ENCODE measurements at places on chromosomes 5 and 9.

DNA sequence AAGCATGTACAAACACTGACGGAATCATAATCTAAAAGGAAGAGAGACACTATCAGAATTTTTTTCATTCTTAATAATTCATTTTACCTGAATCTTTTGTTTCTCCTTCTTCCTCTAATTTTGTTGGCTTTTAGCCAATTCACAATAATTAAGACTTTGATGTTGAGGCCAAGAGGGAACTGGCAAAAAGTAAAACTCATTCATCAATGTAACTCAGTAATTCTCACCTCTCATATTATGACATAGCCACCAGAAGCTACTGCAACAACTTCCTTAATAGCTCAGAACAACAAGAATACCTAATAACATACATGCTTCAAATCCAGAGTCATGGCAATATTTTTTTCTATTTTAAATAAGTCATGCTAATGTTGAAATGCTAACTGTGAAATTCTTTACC, 64.5 kb downstream of the MCTP1 start:
- no peak for DNase-seq

DNA sequence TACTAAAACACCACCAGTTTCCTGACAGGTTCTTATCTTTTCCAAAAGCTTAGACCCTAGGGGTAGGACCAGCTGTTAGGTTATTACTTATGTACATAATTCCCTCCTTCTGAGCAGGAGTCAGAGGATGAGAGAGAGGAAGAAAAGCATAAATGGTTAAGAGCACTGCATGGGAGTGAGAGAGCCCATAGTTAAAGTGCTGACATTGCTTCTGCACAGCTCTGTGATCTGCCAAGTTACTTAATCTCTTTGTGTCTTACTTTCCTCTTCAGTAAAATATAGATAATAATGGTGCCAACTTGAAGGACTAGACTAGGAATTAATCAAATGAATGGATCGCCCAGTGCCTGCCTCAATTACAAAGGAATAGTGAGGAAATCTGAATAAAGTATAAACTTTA, 66.4 kb downstream of the NRG2 start:
- no peak for DNase-seq

DNA sequence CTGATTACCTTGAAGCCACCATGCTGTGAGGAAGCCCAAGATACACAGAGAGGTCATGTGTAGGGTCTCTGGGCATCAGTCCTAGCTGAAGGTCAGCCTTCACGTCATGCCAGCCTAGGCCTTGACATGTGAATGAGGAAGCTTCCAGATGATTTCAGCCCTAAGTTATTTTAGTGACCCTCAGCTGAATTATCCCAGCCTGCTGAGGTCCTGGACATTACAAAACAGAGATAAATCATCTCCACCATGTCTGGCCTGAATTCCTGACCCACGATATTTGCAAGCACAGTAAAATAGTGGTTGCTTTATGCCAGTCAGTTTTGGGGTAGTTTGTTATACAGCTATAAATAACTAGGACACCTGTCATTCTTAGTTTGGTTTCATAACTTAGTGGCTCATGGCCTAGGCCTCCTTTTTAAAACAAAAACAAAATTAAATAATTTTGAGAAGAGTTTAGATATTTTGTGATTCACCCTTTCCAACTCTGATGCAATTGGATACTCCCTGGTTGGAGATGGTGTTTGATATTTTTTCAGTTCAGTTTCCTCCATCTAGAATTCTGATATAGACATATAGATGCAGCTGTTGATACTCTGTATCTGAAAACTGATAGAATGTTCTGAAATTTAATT, 571.3 kb upstream of the CLINT1 start:
- DNase-seq = no peak

GRCh38 chr9:84397822-84398221, 57.3 kb upstream of the SLC28A3 start:
- no peak for DNase-seq

DNA sequence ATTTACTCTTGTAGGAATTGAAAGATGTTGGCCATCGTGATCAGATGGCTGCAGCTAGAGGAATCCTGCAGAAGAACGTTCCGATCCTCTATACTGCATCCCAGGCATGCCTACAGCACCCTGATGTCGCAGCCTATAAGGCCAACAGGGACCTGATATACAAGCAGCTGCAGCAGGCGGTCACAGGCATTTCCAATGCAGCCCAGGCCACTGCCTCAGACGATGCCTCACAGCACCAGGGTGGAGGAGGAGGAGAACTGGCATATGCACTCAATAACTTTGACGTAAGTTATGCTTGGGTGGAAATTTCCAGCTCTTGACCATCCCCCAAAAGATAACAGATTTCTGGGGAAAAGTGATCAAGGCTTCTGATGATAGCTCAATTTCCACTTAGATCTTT, 50.6 kb downstream of the LRRTM2 start:
- DNase-seq = no peak

DNA sequence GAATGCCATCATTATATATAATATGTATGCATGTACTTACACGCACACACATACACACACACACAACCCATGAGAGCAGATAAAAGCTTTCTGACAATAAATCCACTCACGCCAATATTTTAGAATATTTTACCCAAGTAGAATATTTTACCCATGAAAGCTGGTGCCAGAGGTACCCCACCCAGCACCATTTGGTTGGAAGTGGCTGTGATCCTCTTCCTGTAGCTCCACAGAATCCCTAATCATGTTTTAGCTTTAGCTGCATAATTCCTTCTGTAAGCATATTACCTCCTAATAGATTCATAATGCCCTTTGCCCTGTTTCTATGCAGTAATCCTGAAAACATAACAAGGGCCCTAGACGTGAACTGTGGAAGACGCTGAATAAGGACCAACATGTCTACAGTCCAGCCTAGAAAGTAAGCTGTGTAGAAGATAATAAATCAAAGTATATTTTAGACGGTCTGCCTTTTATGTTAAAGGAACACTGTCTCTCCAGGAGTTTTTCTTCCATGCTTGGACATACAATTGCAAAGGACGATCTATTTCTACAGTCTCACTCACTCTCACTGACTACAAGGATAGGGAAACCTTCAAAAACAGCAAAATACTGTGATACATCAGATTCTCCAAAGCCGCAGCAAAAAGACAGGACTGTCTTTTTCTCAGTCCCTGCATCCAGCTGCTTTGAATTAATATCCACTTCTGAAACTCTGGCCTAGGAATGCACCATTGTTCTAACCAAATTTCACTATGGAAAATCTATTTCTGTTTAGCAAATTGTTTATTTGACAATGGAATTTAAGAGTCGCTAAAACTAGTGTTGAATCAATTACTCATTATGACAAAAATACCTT, 98.2 kb downstream of the USP20 start:
- DNase-seq = no peak

DNA sequence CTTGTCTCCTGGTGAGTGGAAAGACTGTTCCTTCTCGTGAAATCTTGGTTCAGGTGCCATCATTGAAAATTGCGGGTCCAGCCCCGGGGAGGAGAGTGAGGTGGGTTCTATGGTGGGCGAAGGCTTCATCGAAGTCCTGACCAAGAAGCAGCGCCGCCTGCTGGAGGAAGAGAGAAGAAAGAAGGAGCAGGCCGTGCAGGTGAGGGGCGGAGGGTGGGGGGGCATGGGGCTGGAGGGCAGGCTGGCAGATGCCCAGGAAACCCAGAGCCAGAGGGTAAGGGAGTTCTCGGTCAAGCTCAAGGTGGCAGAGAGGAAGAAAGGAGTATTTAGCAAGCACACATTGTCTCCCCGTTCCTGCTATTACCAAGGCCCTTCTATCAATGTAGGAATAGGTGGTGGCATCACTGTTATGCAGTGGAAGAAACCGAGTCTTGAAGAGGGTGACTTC, 24.3 kb upstream of the POMT1 start:
- DNase-seq = no peak

GRCh38 chr9:95250462-95251221, 66.9 kb downstream of the FANCC start:
- DNase-seq = no peak

- DNase-seq = no peak
Measured at GRCh38 chr9:114084282-114085073, 6.4 kb upstream of the AMBP start.

- no peak for DNase-seq
Measured at GRCh38 chr5:87754009-87754757, 341.5 kb upstream of the CCNH start.

GRCh38 chr5:159410480-159410879, 80.2 kb upstream of the IL12B start:
- no peak for DNase-seq

- DNase-seq = no peak
Measured at GRCh38 chr5:38316544-38317224, 58.3 kb downstream of the EGFLAM start.

DNA sequence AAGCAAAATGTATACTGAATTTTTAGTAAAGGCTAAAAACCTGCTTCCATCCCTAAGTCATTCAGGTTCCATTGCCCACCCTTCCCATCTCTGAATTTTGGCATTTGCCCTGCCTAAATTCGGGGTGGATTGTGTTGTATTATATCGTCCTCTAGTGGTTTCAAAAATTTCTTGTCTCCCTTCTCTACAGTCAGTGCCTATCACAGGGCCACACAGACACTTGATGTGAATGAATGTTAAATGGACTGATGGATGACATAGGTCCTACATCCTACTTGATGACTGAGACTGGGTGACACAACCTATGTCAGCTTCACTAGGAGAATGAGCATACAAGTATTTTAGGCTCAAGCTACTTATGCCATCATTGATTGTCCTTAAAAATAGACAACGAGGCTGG, 45.6 kb upstream of the SLC30A5 start:
- no peak for DNase-seq

- no peak for DNase-seq
Measured at GRCh38 chr9:94675008-94675881, 35.9 kb upstream of the FBP1 start.

- DNase-seq = no peak
Measured at GRCh38 chr9:21709464-21710058, 92.9 kb upstream of the MTAP start.

DNA sequence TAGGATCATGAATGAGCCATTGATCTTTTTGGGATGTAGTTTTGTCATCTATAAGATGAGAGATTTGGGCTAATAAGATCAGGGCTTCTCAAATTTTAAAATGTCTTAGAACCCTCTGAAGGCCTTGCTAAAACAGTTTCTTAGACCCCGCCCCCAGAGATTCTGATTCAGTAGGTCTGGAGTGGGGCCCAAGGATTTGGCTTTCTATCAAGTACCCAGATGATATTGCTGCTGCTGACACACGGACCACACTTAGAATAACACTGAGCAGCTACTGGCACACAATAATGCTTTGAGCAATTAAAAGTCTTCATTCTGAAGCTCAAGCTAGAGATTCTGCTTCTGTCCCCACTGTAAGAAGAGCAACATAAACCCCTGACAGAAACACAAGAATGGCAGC, 216.7 kb downstream of the SMARCA2 start:
- DNase-seq = no peak

DNA sequence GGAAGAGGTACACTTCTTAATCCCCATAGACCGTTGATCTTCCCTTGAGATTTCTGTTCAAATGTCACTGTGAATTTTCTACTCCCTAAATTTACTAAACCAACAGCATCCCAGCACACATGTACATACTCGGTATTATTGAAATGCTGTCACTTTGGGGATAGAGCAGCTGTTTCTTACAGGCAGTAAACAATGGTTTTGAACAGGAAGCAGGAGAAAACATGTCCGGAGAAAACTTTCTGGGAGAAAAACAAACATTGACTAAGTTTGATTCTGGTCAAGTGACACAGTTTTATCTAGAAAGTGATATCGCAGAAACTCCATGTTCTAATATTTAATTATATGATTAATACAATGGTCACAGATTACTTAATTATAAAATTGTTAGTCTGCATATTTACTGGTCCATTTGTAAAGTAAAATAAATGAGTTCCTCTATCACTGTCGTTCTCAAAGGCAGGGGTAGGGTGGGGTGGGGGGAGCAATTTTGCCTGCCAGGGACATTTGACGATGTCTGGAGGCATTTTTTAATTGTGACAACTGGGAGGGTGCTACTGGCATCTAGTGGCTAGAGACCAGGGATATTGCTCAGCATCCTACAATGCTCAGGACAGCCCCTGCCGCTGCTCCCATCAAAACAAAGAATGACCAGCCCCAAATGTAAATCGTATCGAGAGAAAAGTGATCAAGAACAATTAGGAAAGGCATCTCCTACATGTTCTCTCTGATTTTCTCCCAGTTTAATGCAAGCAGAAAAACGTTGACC, 12.2 kb downstream of the TAS2R1 start:
- no peak for DNase-seq

- DNase-seq = no peak
Measured at GRCh38 chr5:145791866-145792265, 43.3 kb downstream of the PRELID2 start.

DNA sequence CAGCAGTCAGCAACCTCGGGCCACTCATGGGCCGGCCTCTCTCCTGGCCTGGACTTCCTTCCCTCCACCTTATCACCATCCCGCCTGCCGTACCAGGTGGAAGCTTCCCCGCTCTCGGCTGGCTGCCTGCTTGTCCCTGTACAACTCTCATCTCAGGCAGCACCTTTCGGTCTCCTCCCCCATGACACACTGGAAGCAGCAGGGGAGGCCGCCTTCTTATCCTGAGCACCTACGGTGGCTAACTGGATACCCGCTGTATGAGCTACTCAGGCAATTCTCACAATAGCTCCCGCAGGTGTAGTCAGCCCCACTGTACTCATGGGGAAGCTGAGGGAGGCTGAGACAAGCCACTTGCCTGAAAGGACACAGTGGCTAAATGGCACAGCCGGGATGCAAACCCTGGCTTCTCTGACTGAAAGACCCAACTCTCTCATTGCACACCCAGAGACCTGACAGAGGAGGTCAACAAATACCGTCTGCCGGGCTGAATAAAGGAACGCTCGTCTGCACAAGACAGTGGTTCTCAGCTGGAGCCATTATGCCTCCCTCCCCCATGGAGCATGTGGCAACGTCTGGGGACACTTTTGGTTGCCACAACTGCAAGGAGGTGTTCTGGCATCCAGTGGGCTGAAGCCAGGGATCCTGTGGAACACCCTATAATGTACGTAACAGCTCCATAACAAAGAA, 9.6 kb downstream of the STK10 start:
- no peak for DNase-seq

- no peak for DNase-seq
Measured at GRCh38 chr5:64384765-64385164, 121.0 kb upstream of the RGS7BP start.

DNA sequence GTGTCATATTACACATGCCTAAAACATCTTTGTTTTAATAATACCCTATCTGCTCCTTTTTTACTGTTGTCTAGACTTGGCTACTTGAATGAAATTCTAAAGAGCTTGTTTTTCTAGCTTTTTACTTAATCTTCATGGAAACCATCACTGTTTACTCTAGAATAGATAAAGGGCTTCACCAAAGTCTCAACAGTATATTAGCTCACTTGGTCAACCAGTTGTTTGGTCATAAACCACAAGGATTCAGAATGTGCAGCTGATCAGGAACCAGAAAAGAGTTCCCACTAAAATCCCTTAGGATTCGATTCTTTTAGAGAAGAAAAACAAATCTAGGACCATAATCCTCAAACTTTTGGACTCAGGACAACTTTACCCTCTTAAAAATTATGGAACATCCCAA, 38.0 kb downstream of the CDO1 start:
- no peak for DNase-seq

DNA sequence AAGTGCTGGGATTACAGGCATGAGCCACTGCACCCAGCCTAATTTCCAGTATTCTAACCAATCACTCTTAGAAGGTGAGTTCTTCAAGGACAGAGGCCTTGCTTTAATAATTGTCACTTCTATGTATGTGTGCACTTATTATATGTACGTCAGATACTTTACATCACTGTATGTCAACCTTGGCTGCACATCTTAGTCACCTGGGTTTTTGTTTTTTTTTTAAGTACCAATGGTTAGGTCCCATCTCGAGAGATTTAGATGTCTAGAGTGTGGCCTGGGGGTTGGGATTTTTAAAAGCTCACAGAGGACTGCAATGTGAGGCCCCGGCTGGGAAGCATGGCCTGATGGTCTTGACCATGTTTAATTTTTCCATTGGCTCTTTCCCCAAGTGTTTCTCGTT, 9.9 kb upstream of the GM2A start:
- no peak for DNase-seq

Data from NCI-H187 treated with DMSO at 0.1 percent for 48 hours (cell line).